Central memory CD4-positive, alpha-beta T cell (primary cell): ENCODE measurements at places on chromosomes 3 and 15.

GRCh38 chr3:14297784-14298236 lies 104.6 kb upstream of the SLC6A6 start:
- DNase-seq, result no peak

DNA sequence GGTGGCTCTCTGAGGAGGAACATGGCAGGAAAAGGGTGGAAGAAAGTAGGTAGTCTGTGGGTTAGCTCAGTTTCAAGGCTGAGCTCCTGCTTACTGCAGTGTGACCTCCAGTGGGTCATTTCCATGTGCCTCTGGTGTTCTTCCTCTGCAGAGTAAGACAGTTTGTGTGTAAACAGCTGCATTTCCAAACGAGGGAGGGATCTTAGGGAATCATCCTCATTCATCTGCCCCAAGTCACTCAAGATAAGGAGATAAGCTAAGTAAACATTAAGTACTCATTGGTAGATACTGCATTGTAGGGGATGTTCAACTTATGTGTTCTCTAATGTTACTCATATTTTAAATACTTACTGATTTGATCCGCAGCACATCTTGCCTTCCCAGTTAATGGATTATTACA lies 83.6 kb downstream of the CLSTN2 start:
- DNase-seq, result no peak

DNA sequence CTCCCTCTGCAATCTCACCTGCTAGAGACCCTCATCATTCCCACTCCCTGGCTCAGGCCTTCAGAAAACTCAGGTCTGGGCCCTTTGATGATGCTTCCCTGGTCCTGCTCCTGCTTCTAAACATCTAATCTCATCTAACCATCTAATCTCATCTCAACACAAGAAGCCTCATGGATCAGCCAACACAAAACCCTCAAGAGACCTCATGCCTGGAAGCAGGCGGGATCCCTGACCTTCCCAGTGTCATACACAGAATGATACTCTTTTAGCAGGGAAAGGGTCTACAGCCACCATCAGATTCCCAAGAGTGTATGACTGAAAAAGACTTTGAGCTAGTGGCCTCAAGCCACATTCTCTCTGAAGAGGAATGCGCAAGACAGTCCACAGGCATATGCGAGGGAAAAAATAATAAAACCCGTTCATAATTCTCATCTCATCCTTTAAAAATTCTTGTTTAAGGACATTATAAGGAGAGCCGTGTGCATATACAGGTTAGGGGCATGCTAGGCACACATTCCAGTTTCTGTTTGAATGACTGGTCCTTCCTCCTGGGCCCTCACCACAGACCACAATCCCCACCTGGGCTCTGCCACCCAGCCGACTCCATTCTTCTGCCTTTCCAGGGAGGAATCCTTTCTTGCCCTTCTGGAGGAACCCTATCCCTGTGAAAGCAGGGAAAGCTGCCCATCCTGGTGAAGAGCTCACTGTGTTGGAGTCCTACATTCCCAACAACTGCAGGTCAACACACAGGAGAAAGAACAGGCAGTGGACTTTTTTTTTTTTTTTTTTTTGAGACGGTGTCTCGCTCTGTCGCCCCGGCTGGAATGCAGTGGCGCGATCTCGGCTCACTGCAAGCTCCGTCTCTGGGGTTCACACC lies 2.2 kb downstream of the ZXDC start:
- DNase-seq, result no peak

DNA sequence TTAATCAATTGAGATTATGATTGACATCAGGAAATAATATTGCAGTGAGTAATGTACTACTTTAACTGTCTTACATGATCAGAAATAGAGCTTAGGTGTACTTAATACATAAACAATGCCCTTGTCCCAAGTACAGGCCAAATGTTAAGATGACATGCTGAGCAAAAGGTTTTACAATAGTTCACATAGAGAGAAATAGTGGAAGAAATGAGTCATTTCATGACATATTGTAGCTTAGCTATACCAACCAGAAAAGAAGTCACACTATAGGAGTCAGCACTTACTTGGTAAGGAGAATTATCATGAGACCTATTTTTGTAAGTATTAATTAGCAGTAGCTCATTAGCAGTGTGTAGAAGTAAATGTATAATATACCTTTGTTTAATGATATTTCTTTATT lies 96.4 kb upstream of the NANOGP8 start:
- no peak for DNase-seq

DNA sequence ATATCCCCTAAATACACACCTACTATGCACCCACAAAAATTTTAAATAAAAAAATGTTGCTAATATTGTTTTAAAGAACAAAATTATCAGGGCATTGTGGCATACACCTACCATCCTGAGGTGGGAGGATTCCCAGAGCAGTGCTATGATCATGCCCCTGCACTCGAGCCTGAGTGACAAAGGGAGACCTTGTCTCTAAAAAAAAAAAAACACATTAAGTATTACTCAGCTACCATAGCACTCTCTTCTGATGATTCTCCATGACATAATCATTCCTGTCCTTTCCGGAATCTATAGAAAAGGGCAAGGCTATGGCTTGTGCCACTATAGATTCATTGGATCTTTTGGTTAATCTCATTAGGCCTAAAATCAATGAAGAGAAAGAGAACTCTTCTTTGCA lies 77.4 kb downstream of the ACAP2 start:
- DNase-seq, result no peak

DNA sequence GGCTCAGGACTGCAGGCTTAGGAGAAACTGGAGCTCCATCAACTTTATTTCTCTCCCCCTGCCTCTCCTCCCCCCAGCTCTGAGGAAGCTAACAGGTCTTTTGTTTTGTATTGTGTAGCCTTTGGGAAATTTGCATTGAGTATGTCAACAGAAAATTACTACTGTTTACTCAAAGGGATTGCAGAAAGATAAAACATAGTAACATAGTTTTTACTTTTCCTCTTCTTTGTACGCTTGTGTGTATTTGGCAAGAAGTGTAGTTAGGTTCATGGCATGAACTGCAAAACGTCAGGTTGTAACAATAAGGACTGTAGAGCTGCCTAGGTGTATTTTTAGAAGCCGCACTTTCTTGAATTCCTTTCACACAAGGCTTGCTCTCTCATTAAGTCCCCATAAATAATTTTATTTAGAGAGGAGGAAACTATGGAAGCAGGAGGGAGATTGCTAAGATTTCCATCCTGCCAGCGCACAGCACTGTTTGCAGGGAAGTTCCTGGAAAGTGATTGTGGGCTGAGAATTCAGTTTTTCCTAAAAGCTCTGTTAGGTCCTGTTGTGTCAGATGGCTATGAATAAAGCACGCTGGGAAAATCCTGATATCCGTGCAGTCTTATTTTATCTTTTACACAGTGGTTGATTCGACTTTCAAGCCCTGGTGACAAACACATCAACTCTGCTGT lies 21.1 kb upstream of the SATB1 start:
- no peak for DNase-seq
